ENCODE measurements at places on chromosomes 12 and 14.
A peak's percentile ranks its signal among the peaks of the same experiment; 100 is the strongest.

DNA sequence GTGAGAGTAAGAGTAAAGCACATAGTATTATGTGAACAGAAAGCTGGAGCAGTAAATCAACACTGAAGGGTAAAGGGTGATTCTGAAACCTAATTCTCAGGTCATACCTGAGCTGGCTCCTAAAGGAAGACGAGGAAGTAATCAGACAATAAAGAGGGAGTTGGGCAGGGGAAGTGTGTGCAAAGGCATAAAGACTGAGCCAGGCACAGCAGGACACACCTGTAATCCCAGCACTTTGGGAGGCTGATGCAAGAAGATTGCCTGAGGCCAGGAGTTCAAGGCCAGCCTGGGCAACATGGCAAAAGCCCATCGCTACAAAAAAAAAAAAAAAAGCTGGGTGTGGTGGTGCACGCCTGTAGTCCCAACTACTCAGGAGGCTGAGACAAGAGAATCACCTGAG lies 9.6 kb downstream of the ARF3 start:
- no peak for DNase-seq

DNA sequence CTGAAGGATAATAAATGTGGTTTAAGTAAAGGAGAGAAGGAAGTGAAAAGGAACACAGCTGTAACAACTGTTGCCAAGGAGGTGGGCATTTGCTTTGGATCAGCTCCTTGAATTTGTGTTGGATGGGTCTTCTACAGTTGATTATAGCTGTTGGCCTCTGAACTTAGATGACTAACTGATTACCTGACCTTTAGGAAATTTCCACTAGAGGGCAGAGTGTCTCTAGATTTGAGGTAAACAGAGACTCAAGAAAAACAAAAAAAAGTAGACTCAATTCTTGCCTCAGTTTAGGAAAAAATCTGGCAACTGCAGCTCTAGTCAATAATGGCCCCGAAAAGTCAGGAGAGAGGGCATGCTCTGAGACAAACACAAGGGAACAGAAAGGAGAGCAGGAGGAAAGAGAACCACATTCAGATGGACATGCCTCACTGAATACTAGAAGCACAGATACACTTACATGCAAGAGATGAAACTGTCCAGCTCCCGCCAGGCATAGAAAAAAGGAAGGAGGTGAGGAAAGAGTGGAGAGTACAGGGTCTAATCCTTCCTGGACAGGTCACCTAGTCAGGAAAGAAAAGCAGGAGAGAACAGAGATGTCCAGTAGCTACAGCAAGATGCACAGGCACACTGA lies 20.6 kb downstream of the COX14 start:
- DNase-seq = peak; percentile 58

- no peak for DNase-seq
Measured at GRCh38 chr12:80321653-80322052, 122.4 kb upstream of the PTPRQ start.

DNA sequence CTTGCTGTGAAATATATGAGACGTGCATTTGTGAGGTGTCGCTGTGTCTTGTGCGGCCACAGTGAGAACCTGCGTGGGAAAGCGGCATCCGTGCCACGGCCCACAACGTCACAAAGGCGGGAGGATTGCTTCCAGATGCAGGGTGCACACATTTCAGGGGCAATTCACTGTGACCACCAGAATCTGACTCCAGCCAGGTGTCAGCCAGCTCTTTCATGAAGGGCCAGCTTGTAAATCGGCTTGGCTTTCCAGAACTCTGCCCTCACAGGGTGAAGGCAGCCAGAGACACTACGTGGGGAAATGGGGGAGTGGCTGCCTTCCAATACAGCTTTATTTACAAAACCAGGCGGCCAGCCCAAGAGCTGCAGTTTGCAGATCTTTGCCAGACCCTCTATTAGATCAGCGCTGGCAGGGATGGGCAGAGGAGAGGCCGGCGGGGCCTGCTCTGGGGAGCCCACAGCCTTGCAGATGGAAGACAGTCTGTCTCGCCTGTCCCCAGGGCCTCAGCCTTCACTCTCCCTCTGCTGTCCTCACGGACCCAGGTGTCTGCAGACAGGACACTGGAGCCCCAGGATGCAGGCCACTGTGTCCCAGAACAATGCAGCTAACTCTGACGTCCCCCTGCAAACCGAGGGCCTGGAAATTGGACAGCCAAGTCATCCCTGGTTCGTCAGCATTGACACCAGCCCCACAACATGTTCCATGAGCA lies 53.5 kb downstream of the ADGRD1 start:
- no peak for DNase-seq

- no peak for DNase-seq
Measured at GRCh38 chr14:106586098-106586704, 1059.8 kb downstream of the TMEM121 start.

- DNase-seq = no peak
Measured at GRCh38 chr14:56046996-56047395, 71.2 kb upstream of the PELI2 start.

- no peak for DNase-seq
Measured at GRCh38 chr12:19561411-19561961, 122.2 kb downstream of the AEBP2 start.

DNA sequence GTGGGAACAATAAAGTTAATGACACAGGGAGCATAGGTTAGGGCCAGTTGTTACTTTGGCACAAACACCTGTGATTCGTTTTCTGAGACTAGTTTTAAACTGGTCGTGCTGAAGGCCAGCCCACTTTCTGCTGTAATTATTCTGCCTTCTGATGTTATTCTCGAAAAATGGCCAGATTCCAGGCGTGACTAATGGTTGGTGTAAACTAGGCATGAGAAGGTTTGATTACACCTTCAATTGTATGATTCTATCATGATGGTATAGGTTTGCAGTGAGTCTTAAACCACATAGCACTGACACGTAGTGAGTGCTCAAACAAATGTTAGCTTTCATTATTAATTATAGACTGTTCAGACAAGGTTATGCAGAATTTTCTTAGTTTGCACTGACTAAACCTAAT lies 39.0 kb downstream of the CKB start:
- DNase-seq = no peak

GRCh38 chr12:124920353-124920935 lies 6.0 kb upstream of the UBC start:
- DNase-seq = no peak

GRCh38 chr14:104368751-104369100 lies 210.8 kb upstream of the C14orf180 start:
- DNase-seq = no peak

- no peak for DNase-seq
Measured at GRCh38 chr14:80948291-80948690, 6.8 kb upstream of the CEP128 start.

GRCh38 chr12:74801625-74802024 lies 264.0 kb downstream of the ATXN7L3B start:
- no peak for DNase-seq

DNA sequence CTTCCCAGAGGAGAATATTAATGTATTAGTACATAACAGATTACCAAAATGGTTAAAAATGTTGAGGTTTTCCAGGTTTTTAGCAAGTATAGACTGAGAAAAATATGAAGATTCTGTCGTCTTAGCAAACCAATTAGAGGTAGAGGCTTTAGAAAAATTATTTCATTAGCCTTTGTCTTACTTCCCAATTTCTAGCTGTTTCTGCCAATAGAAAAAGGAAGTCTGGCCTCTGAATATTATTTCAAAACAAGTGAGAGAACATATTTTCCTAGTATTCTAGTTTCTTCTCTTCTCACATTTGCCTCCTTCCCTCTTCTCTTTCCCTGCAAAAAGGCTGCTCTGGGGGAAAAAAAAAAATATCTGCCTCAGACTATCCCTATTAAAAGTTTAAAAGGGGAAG lies 16.4 kb downstream of the IPO8 start:
- no peak for DNase-seq

- no peak for DNase-seq
Measured at GRCh38 chr12:26272851-26273250, 77.5 kb downstream of the SSPN start.

DNA sequence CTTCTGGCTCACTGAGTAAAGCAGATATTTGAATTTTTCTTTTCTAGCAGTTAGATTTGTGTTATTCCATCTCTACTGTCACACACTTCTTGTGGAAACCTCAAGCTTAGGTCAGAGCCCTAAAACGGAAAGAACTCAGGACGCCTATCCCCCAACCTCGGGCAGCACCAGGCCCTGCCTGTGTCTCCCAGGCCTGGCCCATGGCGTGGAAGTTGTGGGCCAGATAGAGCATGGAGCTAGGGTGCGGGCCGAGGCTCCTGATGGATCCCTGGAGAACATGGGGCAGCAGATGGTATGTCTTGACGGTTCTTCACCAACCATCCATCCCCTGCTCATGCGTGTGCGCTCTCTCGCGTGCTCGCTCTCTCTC lies 20.6 kb downstream of the P2RX4 start:
- DNase-seq = no peak

DNA sequence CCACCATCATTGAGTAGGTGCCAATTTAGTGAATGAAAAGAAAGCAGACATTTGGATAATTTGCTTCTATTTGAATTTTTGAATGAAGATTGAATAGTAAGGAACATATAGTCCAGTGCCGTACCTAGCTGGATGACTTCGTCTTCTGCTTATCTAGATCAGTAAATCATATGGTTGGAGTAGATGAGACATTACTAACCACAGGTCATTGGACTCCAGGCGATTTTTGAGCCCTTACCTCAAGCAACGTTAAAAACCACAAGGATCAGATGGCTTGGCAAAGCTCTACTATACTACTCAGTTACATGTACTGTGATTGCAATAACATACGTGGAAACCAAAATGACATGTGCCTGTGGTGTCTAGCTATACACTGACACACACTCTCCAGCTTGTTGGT lies 1.7 kb upstream of the SPATS2 start:
- DNase-seq = no peak

GRCh38 chr12:75986001-75986746 lies 45.4 kb downstream of the PHLDA1 start:
- DNase-seq = no peak

DNA sequence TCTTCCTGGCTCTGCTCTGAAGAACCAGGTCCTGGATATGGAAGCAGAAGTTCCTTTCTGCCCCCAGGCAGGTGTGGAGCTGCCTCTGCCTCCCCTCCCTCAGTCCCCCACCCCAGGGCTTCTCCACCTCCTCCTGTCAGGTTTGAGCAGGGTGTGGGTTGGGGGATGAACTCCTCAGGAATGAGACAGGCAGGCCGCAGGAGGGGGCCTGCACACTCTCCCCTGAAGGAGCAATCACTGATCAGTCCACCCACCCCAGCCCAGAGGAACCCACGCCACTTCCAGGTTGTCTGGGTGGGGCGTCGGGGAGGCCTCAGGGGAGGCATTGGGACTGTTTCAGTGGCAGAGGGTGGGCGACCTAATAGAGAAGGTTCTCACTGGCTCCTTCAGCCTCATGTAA lies 26.6 kb downstream of the FAIM2 start:
- DNase-seq = no peak

DNA sequence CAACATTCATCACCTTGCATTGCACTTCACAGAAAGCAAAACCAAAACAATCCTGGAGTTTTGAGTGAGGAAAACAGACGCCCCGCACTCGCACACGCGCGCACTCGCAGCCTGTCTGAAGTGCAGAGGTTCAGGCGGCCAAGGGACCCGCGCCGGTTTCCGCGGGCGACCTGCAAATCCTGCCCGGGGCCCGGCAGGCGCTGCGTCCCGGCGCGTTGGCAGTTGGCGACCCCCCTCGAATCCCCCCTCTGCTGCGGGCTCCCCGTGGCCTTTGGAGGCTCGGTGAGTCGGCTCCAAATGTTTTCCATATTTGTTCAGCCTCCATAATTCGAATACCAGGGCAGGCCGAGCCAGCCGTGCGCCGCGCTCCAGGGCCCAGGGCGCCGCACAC lies at the start of gene SSPN:
Gene SSPN, plus strand, starts transcription at position 324 of the 391 bp plus-strand sequence. CDS start 100 bp downstream, outside the sequence.
- peak; percentile 22 for DNase-seq

DNA sequence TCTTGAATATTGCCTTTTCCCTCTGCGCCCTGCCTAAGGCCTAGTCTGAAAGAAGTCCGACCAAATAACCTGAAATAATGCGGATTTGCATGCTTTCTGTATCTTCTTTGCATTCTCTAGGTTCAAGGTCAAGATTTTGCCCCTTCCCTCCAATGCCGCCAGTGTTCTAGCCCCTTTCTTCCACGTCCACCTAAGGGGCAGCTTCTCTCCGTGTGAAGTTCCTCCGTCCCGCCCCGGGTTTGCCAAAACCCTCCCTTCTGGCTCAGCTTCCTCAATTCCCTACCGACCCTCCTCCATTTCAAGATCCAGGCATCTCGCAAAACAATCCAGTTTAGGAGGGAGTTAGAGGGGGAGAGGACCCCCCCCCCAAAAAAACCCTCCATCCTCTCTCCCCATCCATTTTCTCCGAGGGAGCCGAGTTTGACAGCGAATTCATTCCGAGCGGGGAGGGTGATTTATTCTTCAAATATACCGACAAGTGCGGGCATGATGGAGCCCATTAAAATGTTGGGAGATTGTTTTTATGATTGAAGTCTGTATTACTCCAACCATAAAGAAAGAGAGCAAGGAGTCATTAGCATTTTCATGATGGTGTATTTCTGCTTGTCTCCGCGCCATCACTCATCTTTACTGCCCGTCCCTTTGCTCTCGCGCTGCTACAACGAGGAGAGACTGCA lies 20.9 kb upstream of the ATP5MC2 start:
- no peak for DNase-seq
